ENCODE measurements at places on chromosomes 3 and 15.
A peak's percentile ranks its signal among the peaks of the same experiment; 100 is the strongest.

GRCh38 chr15:62495670-62496614 is 330.9 kb upstream of the C2CD4B start:
- peak; percentile 96 for DNase-seq

DNA sequence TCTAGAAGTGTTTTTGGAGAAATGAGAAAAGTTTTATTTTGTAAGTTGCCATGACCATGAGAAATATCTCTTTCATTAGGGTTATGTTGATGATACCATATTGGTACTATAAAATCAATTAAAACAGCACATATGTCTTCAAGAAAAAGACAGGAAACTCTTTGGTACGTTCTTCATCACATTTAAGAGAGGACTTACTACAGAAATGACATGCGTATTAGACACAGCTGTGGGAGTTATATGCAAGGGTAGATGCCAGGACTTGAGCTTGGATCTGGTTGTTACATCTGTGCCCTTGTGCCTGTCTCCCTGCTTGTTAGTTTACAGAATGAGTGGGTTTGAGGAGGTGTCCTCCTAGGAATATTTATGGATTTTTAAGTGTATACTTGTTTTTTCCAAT is 103.4 kb upstream of the P2RY1 start:
- no peak for DNase-seq

DNA sequence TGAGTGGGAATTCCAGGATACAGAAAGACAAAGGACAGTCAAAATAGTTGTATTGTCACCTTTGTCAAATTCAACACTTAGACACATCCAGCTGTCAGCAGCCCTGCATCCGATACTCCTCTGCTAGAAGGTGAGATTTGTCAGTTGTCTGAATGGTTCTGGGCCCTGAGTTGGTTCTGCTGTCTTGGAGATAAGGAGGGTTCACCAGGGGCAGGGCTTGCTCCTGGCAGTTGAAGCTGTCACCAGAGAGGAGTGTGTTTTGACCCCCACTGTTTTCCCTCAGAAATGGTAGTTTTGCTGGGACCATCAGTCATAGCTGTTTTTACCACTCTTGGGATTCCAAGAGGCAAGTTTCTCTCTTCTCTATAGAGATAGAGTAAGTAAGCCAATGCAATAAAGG is 3.2 kb upstream of the KY start:
- no peak for DNase-seq

- no peak for DNase-seq
Observed at GRCh38 chr15:47778263-47778770, 61.0 kb downstream of the SEMA6D start.

Measured in GM04503 (cell line).